ENCODE measurements at places on chromosomes 12 and 14.
A peak's percentile ranks its signal among the peaks of the same experiment; 100 is the strongest.

DNA sequence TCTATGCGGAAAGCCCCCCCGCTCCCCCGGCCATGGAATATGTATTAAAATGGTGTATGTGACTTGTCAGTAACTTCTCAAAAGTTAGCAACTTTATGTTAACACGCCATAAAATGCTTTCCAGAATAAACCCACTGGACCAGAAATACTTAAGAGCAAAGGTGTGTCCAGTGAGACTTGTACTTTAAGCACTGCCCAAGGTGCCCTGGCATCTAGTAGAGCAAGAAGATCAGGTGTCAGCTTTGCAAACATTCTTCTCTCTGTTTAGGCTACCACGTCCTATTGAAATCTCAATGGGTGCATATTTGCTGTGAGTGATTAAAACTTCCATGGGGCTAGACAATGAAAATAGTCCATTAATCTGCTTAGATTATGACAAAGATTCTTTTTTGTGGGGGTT lies 201.2 kb downstream of the ESR2 start:
- no peak for DNase-seq

DNA sequence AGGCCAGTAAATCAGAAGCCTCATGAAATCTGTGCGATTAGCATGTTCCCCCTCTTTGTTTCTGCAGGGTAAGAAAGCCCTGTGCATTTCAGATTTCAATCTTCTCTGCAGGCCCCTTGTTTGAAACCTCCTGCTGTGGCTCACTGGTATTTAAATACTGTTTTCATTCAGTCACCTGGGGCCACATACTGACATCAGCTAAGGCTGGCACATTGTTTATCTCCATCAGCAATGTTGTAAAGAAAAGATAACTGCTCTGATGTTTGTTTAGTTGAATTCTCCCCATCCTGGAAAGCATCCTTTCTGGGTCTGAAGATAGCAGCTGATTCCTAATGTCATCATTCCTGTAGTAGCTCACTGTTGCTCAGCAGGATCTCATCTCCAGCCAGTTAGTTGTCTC lies 554.9 kb downstream of the NRXN3 start:
- no peak for DNase-seq

GRCh38 chr12:132619071-132619385 lies 452 bp downstream of the P2RX2 start:
- DNase-seq, result no peak

DNA sequence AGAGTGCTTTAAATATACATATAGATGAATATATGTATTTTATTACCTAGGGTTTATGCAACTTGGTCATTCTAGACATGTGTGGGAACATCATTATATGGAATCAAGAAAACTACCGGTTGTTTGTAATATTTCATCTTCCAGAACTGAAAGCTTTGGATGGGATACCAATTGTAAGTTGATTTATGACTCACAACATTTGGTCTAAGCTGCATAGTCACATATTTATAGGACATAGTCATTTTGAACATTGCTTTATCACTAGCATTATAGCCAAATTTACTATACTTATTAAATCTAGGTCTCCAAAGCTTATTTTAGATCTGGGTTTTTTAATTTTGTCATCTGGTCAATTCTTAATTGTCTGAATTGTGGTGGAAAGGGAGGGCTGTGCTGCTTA lies 83.7 kb upstream of the PCNX4 start:
- DNase-seq, result no peak

DNA sequence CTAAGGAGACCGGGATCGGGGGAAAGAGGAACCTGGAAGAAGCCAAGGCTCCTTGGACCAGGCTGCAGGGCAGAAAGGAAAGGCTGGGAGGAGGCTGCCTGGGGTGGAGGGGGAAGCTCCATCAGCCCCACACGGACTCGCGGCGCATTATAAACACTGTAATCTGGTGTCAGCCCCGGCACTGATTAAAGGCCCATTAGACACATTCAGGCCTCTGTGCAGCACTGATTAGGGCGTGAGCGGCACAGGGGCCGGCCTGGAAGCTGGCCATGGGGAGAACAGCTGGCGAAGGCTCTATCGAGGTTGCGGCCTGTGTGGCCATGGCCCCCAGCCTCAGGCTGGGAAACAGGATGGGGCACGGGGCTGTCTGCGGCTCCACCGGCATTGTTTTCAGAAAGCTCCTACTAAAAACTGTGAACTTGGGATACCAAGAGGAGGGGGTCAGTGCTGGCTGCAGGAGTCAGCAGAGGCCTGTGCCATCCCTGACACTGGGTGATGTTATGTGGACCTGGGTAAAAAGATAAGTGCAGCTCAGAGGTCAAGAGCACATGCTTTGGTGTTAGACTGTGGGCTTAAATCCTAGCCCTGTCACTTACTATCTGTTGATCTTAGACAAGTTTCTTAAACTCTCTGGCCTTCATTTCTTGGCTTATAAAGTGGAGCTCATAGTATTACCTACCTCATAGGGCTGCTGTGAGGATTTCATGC lies 10.6 kb downstream of the ACVRL1 start:
- peak; percentile 39 for DNase-seq

DNA sequence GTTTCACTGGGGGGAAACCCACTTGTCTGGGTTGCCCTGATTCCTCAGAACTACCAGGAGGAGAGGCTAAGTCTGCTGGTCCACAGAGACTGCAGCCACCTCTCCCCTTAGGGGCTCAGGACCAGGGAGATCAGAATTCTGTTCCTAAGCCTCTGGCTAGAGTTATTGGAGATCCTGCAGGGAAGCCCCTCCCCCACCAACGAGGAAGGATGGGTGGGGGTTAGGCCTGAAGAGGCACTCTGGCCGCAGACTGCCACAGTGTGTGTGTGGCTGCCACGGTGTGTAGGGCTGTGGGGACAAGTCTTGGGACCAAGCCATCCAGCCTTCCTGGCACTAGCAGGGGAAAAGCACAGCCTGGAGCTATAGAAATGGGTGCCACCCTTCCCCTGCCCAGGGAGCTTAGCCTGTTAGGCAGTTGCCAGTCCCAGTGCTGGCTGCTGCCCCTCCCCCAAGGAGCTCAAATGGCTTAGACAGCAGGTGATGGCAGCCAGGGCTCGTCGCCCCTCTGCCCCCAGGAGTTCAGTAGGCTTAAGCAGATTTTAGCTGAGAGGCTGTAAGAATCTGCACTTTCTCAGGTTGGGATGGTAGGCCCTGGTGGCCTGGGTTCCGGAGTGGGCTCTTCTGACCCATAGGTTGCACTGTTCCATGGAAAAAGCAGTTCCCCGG lies 107.7 kb downstream of the ERGIC2 start:
- DNase-seq, result no peak

- no peak for DNase-seq
Observed at GRCh38 chr14:89371585-89372511, 45.2 kb downstream of the FOXN3 start.

- DNase-seq, result no peak
Observed at GRCh38 chr12:95201056-95201670, 16.1 kb downstream of the FGD6 start.

GRCh38 chr12:122894193-122895121 lies 1.5 kb downstream of the VPS37B start:
- DNase-seq, result peak; percentile 53

- no peak for DNase-seq
Observed at GRCh38 chr14:90720336-90720735, 95.9 kb downstream of the TTC7B start.

GRCh38 chr14:104519721-104520120 lies 59.8 kb upstream of the C14orf180 start:
- no peak for DNase-seq

GRCh38 chr14:22478670-22479069 lies 110.4 kb downstream of the DAD1 start:
- DNase-seq, result no peak

DNA sequence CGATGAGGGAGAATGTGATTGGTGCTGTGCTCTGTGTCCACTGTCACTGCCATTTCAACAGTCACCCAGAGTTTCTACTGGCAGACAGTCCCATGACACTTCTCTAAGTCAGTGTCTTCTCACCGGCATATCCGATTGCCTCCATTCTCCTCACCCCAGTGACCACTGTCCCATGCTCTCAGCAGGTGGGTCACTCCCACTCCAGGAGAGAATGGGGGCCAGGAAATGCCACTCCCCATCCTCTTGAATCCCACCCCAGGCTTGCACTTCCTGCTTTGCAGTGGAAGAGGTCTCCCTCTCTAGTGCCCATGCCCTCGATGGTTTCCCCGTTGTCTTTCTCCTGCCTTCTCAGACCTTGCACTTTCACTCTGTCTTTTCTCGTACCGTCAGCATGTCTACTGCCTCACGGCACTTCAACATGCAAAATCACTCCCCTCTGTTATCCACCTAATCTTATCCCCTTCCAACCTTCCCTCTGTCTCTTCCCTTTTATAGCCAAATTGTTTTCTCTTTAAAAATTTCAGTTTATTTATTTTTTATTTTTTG lies 2.2 kb upstream of the EP400 start:
- DNase-seq, result no peak

DNA sequence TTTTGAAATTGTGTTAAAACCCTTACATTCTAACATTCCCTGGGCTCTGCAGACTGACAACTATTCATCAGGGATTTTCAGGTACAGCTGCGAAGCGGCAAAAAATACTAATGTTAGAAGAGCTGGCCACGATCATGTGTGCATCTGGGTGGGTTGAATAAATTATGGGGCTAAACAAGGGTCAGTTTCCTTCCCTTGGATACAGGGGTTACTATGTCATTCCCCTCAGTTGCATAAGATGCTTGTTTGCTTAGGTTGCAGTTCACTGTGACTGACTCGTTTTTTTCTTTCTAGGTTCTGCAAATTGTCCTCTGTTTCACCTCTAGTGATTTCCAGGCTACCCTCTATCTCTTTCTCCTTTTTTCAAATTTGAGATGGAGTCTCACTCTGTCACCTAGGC lies 58.1 kb upstream of the GRIP1 start:
- DNase-seq, result no peak

GRCh38 chr12:132392389-132393244 lies 63.2 kb upstream of the GALNT9 start:
- no peak for DNase-seq

GRCh38 chr12:46921048-46921763 lies 95.4 kb upstream of the SLC38A4 start:
- DNase-seq, result no peak

GRCh38 chr14:103074729-103075367 lies 9.2 kb upstream of the LBHD2 start:
- DNase-seq, result peak; percentile 86

DNA sequence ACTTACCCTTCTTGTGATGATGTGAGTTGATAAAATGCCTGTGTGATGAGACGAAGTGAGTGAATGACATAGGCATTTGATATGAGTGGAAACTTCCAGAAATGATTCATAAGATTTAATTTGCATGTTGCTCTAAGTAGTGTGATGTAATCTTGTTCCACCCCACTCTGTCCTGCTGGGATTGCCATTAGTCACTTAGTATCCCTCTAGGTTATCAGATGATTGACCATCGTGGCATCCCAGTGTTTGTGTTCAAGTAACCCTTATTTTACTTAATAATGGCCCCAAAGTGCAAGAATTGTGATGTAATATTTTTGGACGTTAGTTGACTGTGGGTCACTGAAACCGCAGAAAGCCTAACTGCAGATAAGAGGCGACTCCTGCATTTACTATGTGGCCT lies 214.4 kb upstream of the DIO2 start:
- DNase-seq, result no peak

DNA sequence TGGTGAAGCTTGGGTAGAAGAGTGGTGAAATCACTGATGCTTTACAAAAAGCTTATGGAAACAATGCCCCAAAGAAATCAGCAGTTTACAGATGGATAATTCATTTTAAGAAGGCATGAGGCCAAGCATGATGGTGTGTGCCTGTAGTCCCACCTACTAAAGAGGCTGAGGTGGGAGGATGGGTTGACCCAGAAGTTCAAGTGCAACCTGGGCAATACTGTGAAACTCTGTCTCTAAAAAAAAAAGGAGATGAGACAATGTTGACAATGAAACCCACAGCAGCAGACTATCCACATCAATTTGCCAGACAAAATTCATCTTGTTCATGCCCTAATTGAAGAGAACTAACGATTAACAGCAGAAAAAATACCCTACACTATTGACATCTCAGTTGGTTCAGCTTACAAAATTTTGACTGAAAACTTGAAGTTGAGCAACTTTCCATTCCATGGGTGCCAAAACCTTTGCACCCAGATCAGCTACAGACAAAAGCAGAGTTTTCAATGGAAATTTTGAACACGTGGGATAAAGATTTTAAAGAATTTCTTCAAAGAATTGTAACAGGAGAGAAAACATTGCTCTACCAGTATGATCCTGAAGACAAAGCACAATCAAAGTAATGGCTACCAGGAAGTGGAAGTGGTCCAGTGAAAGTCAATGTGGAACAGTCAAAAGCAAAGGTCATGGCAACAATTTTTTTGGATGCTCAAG lies 26.7 kb downstream of the BTG1 start:
- no peak for DNase-seq

- peak; percentile 60 for DNase-seq
Observed at GRCh38 chr14:68814539-68815297, 21.9 kb upstream of the ZFP36L1 start.

- DNase-seq, result no peak
Observed at GRCh38 chr14:95503365-95504134, 12.9 kb downstream of the SYNE3 start.

- no peak for DNase-seq
Observed at GRCh38 chr14:21496453-21496852, 14.7 kb downstream of the METTL3 start.

DNA sequence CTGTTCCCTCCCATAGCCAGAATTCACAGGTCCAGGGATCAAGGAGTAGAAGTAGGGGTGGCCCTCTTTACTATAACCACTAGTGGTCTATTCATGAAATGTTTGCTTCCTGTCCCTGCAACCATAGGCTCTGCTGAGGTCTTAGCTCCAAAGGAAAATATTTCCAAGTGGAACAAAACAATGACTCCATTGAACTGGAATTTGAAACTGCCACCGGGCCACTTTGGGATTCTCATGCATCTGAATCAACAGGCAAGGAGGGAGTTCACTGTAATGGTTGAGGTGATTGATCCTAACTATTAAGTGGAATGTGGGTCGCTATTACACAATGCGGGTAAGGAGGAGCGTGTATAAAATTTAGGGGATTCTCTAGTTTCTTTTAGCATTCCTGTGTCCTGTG lies 197.0 kb downstream of the ETNK1 start:
- no peak for DNase-seq

- peak; percentile 95 for DNase-seq
Observed at GRCh38 chr14:69152902-69153151, at the start of gene DCAF5. DCAF5 (minus strand) TSS chr14:69153119; CDS start chr14:69152978, 141 bp downstream.

- DNase-seq, result no peak
Observed at GRCh38 chr14:104801520-104802393, 856 bp downstream of the ZBTB42 start.

DNA sequence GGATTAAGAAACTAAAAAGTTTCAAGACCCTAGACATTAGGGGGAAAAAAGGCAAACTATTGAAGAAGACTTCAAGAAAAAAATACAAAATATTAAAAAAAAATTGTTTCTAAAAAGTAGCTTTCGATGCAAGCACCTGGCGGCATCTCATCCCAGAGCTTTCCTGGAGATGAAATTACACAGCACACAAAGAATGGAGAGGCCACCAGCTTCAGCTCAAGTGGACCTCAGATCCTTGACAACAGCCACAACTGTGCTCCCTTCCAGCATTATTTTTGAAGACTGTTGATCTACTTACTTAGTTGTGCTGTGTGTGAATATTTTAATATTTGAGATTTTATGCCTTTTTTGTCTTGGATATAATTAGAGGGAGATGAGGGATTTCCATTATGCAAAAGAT lies 479.0 kb downstream of the GLT1D1 start:
- DNase-seq, result no peak

GRCh38 chr14:60324837-60325236 lies 75.8 kb downstream of the PPM1A start:
- DNase-seq, result no peak

GRCh38 chr14:26841326-26841725 lies 243.5 kb upstream of the NOVA1 start:
- no peak for DNase-seq
